NCI-H774 (cell line): ENCODE measurements at places on chromosomes 6 and 20.

DNA sequence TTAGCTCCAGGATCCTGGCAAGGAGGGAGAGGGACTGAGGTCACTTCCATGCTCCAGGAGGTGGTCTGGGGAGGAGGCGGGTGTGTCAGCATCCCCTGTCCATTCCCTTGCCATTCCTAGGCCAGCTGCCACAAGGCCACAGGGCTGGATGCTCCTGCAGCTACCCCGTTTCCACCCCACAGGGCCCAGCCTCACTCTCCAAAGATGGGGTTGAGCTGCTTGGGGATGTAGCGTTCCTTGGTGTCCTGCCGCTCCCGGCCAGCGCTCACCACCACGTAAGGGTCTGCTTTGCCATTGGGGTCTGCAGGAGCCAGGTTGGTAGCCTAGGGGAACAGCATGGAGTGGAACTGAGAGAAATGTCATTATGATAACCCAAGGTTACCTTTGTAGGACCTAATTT, 23.0 kb downstream of the ERGIC3 start:
- no peak for DNase-seq

GRCh38 chr6:33600761-33601160, 20.4 kb upstream of the ITPR3 start:
- DNase-seq = no peak

DNA sequence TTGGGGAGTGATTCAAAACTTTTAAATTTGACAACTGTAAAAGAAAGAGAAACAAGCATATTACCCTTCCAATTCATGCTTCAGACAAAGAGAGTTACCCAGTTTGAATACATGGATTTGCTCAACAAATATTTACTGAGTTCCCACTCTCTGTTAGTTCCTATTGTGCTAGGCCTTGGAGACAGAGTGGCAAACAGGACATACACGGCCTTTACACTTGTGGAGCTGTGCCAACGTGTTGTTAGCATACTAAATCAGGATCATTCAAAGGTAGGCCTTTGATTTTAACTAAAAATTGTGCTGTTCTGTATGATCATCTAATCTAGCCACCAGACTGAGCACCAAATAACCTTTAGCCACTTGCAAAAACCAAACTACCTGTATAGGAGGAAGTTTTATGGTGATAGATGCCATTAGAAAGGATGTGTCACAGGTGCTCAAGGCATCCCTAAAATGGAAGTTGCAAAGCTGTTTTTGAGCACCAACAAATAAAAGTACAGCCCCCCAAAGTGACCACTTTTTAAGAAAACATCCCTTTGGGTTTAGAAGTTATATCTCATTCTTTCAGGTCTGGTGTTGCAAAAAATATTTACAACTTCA, 84.5 kb downstream of the CHD6 start:
- peak; percentile 62 for DNase-seq

DNA sequence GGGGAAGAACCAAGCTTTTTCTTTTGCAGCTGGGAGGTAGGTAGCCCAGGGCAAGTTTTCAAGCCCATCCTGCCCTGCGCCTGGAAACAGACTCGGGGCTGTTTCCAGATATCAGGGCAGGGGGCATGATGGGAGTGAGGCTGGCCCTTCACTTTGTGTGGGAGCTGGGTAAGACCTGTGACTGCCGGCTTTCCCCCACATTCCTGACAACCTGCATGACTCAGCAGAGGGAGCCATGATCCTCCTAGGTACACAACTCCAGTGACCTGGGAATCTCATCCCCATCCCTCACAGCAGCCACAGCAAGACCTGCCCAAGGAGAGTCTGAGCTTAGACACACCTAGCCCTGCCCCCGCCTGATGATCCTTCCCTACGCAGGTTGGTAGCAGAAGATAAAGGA, 280.8 kb downstream of the SOX4 start:
- no peak for DNase-seq

DNA sequence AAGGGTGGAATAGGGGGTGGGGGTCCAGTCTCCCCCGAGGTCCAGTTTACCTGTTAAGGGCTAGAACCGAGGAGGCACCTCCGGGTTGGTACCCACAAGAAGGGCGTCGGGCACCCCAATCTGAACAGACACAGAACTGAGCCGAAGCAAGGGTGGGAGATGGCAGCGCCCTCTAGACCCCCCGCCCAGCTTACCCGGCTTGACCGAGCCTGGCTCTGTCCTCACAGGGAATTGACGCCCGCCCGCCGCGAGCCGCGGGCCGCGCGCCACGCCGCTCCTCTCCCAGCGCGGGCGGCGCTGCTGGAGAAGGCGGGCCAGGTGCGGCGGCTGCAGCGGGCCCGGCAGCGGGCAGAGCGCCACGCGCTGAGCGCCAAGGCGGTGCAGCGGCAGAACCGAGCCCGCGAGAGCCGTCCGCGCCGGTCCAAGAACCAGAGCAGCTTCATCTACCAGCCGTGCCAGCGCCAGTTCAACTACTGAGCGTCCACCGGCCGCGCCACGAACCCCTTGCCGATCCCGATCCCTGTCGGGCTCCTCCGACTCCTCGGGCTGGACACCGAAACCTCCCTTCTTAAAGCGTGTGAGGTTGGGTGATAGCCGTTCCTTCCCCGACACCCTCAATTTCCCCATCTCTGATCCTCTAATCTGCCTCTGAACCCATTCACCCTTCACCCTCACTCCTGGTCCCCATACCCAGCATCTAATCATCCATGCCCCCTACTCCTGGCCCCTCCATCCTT, 5.9 kb downstream of the TP53INP2 start:
- DNase-seq = peak; percentile 75

DNA sequence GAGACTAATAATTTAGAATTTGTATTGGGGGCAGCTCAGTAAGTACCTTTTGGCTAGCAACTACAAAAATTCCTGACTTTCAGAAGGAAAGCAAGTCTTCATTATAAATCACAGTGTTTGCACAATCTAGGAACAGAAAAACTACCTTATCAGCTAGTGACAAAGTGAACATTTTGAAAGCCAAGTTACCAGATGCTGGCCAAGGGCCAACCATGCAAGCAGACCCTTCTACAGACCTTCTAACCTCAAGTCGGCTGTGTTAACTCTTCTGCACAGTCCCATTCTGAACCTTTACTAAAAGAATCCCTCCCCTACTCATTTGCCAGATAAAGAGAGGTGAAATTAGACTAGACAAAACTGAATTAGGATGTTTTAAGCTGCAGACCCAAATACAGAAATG, 341.9 kb downstream of the COL12A1 start:
- no peak for DNase-seq

- no peak for DNase-seq
These were observed 9.0 kb downstream of the NPEPL1 start for GRCh38 chr20:58701431-58702160.

- no peak for DNase-seq
These were observed 53.8 kb downstream of the PCNA start for GRCh38 chr20:5065879-5066383.

DNA sequence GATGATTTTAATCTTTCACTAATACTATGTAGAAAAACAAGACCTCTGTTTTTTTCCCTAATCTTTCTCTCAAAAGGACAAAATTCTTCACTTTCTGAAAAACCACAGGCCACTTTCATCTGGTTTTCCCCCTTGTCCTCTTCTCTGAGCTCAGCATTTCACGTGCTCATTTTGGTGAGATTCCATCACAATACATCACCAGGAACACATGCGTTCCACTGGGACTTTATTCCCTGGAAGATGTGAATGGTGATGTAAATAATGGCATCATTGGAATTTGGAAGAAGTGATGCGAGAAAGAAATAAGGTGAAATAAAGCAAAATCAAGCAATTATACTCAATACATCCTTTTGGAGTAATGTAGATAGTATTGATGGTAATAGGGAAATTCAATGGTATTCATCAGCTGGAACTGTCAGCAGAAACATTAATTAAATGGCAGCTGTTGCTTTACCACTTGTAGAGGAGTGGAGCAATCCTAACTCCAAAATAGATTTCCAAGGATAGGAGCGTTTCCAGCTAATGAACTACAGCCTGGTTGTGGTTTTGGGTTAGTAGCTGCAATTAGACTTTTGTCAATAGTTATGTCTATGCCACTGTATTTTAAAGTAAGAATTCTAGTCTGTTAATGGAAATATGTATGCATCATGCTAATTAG, 11.5 kb downstream of the FILIP1 start:
- no peak for DNase-seq

GRCh38 chr6:7993952-7994351, 70.2 kb downstream of the BLOC1S5 start:
- DNase-seq = no peak

DNA sequence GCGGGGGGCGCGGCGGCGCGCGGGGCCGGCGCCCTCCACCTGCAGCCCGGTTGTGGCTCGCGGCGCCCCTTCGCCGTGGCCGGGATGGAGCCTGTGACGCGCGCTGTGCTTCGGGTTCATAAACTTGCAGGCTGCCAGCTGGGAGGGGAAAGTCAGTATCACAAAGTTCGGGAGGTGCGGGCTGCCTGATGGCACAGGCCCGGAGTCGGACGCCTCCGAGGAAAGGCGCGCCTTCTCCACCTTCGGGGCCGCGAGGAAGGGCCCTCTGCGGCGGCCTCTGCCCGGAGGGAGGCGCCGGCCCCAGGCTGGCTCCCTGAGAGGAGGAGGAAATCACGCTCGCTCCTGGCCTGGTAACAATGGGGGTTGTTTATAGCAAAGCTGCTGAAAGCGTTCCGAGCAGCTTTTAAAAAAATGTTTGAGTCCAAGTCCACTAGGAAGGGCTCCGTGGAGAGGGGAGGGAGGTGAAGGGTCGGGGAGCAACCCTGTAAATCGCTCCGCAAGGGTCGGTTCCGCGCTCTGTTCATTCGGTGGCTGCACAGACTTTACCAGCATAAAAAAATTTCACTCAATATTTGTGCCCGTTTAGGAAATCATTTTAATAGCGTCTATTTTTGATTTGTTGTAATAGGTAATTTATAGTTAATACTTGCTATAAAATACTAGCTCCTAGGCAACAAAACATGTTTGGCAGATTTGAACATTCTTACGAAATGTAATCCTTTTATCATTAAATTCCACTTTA, 1.0 kb downstream of the AFDN start:
- peak; percentile 56 for DNase-seq

DNA sequence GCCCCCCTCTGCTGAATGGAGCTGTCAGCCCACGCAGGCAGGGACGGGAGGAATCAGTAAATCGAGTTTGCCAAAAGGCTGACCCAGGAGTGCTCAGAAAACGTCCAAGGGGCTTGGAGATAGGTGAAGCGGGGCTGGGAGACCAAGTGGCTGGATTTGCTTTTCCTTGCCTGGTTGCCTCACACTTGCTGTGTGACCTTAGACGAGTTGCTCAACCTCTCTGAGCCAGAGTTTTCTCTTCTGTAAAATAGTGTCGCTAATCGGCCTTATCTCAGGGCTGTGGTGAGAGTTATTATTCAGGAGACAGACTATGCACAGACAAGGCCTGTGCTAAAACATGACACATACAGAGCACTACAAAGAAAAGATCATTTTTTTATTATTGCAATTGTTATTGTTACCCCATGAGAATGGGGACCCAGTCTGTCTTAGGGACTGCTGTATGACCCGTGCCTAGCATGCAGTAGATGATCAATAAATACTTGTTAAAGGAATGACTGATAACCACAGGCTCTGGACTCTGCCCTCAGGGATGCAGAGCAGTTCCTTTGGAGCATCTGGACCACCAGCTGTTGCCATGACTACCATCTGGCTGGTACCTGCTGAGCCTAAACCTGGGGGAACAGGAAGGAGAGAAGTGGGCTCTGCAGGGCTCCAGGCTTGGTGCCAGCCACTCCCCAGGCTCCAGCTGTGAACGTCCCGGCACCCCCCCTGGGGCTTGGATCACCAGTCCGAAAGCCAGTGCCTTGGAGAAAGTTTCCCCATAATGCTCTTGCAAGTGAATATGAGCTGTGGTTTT, 901 bp downstream of the KCNK15 start:
- DNase-seq = peak; percentile 80

- DNase-seq = no peak
These were observed 14.3 kb downstream of the SULF2 start for GRCh38 chr20:47770935-47771334.

- no peak for DNase-seq
These were observed 84.7 kb upstream of the FBXL4 start for GRCh38 chr6:99032396-99032795.

- DNase-seq = no peak
These were observed 160.0 kb downstream of the COL21A1 start for GRCh38 chr6:56087421-56087820.

DNA sequence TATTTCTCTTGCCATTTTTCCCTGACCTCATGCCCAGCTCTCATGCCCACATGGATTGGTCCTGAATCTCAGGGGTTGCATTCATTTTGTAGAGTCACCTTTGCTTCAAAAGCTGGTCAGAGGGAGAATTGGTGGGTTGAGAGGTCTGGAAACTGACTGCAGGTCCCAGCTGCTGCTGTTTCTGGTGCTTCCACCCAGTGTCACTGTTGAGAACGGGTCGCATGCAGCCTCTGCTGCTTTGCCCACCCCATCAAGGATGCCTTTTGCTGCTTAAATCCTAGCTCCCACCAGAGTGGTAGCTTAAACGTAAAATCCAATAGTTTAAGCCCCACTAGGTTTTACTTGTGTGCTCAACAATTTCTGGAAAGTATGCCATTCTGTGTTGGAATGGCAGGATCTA, 211.4 kb upstream of the TSHZ2 start:
- no peak for DNase-seq

DNA sequence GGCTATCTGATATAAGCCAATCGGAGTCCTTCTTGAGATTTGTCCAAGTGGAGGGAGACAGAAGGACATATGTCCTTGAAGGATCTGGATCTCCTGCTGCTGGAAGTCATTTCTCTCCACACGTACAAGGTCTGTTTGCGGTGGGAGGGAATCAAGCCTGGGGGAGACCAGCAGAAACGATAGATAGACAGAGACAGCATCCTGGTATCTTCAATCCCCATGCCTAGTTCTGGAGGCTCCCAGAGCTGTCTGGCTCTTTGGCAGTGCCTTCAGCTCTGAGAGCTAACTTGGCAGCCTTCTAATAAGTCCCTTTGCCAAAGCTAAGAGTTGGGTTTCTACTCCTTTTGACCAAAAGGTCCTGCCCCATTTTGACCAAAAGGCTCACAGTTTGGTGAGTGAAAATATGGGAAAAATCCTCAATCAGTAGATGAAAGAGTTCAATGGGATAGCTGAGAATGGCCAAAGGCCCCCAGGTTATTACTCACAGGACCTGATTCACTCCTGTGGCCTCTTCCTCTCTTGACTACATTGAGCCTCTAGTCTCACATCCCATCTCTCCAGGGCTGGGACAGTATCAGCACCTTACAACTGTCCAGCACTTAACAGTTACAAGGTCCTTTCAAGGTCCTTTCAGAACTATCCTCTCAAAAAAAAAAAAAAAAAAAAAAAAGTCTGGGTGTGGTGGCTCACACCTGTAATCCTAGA, 20.3 kb downstream of the AARS2 start:
- DNase-seq = no peak

DNA sequence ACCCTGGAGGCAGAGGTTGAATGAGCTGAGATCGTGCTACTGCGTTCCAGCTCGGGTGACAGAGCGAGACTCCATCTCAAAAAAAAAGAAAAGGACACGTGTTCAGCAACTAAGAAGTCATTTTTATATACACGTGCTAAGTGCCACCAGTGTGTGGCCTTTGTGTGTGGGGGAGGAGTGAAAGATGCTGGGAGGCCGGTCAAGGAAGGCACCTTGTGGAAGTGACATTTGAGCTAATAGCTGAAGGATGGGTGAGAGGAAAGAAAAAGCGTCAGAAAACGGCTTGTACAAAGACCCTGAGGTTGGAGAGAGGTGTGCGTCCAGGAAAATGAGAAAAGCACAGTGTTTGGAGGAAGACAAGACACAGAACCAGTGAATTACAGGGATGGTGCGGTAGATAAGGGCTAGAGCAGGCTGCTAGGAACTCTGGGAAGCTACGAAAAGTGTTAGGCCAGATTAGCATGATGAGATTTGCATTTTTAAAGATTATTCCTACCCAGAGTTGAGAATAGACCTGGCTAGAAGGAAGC, 11.6 kb downstream of the RREB1 start:
- DNase-seq = no peak
